ENCODE measurements at places on chromosomes 2 and 18.

DNA sequence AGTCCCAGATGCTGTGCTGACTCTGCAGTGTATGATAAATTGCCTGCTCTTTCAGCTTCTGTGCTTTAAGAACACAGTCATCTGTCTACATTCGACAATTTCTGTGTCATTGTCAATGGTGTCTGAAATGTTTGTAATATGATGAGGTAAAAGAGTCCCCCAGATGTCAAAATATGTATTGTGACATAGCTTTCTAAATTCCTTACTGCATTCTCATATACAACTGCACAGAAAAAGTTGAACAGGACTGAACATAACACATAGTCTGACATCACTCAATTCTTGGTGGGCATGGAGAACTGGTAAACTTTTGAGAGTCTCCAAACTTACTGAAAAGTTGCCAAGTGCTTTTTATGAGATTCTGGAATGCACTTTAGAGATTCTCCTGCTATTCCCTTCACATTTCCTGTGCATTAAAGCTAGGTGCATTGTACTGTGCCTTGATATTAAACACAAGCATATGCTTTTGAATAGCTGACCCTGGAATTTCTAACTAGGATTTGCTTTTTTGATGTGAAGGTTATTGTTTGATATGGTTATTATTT, 48.1 kb upstream of the ARHGAP28 start:
- no peak for DNase-seq

- DNase-seq, result no peak
Measured at GRCh38 chr2:231769170-231770136, 11.6 kb downstream of the PDE6D start.

DNA sequence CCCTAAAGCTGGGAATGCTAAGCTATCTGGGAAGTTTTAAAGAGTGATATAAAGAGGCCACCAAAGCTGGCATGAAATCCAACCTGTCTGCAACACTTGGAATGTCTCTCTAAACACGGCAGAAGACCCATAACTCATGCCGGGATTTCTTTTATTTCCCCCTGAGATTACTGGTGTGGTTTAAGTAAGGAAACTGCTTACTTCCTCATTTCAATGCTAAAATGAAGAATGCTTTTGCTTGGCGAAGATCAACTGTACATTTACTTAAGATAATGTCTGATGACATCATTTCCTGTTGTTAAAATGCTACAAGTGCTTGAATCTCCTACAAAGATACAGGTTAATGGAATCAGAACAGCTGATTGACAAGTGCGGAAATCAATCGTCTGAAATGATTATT, 353.8 kb upstream of the SALL3 start:
- DNase-seq, result peak; percentile 21

DNA sequence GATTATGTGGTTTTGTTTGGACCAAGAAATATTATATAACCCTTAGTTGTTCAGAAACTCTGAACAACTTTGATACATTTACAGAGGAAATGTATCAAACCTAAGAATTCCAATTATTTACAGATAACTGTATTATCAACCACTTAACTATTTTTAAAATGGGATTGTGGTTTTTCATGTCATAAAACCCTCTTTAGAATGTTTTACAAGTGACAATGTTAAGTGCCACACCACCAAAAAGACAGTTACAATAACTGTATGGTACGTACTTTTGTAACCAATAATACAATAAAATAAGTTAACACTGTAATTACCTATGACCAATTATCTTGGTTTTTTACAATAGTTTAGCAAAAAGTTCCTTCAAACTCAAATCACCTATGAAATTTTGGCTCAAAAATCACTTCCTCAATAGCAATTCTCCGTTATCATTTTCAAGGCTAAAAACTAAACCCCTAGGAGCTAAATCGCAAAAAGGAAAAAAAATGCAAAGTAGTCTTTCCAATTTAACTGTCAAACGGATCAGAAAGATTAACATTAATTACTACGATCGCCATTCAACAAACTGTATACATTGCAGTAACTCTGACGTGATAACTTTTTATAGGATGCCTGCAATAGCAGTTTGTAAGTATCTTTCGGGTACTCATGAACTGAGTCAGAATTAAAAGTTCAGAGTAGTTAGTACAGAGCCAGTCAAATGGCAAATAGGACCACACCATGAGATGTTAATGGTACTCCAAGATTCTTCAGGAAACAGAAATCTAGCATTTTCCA, 1.5 kb downstream of the ROCK1 start:
- DNase-seq, result no peak

DNA sequence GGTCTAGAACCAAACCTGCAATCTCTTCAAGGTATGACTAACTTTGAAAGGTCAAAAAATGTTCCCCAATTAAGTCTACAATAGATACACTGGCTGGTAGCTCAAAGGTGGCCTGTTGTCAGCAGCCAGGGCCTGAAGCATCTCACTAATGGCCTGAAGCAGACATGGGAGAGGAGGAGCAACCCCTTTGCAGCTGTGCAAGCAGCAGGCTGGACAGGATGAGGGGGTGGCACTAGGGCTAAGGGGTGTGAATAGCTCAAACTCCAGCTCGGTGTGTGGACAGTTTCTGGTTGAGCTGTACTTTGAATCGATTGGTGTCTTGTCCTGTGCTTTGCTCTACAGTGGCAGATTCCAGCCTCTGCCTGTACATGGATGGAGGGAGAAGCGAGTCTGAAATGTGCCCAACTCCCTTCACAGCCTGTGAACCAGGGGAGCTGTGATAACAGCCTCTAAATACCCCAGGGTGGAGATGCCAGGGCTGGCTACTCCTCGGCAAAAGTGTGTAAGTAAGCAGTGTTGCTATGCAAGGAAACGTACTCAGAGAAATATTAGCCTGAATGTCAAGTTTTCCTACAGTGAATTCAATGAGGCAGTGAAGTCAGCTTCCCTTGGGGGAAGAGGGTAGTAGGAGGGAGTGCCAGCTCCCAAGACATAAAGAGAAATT, 34.7 kb upstream of the DTNB start:
- DNase-seq, result no peak

- DNase-seq, result no peak
Measured at GRCh38 chr2:22734373-22735045, 650.5 kb upstream of the KLHL29 start.

GRCh38 chr2:12177455-12178288, 431.2 kb downstream of the LPIN1 start:
- no peak for DNase-seq

- DNase-seq, result no peak
Measured at GRCh38 chr2:224286923-224287322, 115.0 kb downstream of the FAM124B start.

- no peak for DNase-seq
Measured at GRCh38 chr18:43382641-43383403, 105.5 kb upstream of the SYT4 start.

DNA sequence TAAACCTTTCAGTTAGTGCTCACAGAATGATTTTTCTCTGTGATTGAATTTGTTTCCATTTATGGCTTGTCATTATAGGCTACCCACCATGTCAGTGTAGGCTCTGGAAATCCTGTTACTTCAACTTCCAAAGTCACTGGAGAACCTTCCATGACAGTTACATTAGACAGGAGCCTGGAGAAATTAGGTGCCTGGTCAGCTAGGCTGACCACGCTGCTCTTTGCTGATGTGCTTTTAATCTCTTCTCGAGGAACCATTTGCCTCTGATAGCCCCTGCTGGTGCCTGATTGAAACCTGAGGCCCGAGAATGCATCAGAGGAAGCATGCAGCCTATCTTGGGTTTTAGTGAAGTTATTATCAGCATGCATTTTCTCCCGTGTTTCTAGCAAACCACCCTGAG, 29.6 kb upstream of the TTN start:
- no peak for DNase-seq

DNA sequence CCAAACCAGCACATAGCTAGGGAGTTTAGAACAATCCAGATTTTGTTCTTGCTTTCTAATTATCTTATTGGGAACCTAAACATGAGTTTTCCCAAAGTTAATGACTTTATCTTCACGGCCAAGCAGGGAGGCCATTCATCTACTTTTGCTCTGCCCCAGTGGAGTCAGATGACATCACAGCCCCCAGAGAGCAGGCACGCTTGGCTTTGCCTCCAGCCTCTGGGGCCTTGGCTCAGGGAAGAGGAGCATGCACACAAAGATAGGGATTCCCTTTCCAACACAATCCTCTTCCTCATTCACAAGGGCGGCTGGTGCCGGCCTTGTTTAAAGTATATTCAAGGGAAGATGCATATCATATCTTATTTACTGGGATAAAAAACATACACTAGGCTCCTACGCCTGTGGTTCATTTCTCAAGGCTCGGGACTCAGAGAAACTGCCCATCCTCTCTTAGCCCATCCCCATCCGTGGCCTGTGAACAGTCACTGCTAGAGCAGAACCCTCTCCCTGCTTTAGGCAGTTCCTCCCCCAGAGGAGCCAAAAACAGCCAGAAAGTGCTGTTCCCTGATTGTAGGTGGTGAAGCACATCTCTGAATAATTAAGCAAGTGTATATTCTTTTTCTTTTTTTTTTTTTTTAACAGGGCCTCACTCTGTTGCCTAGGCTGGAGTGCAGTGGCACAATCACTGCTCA, 21.2 kb downstream of the TGFA start:
- DNase-seq, result peak; percentile 36

- no peak for DNase-seq
Measured at GRCh38 chr2:70508711-70509462, 44.7 kb downstream of the TGFA start.

- no peak for DNase-seq
Measured at GRCh38 chr2:54599914-54600313, 123.5 kb upstream of the EML6 start.

GRCh38 chr2:125240870-125241269, 1215.8 kb downstream of the CNTNAP5 start:
- DNase-seq, result no peak

- DNase-seq, result no peak
Measured at GRCh38 chr2:18971628-18972027, 382.3 kb upstream of the NT5C1B start.

GRCh38 chr2:205792908-205793307, 110.6 kb downstream of the NRP2 start:
- DNase-seq, result no peak

DNA sequence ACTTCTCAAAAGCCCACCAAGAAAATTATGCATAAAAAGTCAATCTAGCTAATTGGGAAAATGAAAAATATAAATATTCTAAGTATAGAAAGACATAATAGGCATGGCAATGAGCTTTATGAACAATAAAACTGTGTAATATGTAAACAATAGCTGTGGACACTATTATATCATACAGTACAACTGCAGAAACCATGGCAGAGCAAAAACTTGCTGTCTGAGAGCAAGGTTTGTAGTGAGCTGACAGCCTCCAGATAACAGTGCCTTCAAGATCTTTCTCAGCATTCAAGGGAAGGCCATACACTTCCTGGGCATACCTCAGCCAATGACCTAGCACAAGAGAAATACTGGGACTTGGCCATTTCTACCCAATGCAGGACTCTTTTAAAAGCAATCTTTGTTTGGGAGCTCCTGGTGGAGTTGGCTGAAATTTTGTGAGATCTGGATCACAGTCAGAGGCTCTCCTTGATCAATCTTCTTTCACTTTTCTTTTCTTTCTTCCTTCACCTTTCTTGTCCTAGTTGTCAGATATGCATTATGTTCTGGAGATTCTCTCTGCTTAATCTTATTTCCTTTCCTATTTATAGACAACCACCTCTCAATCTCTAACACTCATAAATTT, 427.2 kb upstream of the UBE2E3 start:
- no peak for DNase-seq

- DNase-seq, result no peak
Measured at GRCh38 chr18:65975536-65975935, 224.7 kb downstream of the CDH7 start.
